ENCODE measurements at places on chromosomes 5 and 9.

GRCh38 chr9:80649001-80649420, 1040.3 kb downstream of the TLE1 start:
- DNase-seq: no peak

GRCh38 chr5:119078861-119079260, 8.0 kb downstream of the DMXL1 start:
- no peak for DNase-seq

DNA sequence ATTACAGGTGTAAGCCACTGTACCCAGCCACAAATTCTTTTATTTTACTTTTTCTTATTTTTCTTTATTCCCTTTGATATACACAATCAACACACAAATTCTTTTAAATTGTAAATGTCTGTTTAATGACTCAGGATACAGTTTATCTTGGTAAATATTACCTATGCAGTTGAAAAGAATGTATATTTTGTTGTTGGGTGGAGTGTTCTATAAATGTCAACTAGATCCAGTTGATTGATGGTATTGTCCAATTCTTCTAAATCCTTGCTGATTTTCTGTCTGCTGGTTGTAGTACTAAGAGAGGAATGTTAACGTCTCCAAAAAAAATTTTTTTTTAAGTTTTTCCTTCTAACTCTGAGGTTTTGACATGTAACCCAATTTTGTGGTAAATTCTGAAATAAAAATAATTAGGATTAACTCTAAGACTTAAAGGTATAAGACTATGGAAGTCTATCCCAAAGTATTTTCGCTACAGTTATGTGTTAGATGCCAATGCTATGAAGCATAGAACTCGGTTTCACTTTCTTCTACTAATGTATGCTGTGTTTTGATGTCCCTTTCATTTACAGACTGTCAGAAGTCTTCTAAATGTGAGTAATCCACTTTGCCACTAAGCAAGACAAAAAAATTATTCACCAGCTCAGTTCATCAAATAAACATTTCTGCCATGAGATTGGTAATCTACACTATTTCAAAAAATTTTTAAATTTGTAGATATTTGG, 720.2 kb upstream of the C9orf72 start:
- DNase-seq: no peak

GRCh38 chr5:113302120-113302519, 132.7 kb downstream of the TSSK1B start:
- no peak for DNase-seq

GRCh38 chr5:177349762-177350161, 1.7 kb downstream of the LMAN2 start:
- DNase-seq: no peak

GRCh38 chr5:139949710-139950109, 93.4 kb downstream of the NRG2 start:
- no peak for DNase-seq

- no peak for DNase-seq
Observed at GRCh38 chr5:28473531-28474107, 1435.2 kb upstream of the CDH9 start.

- DNase-seq: no peak
Observed at GRCh38 chr5:159504857-159505304, 174.6 kb upstream of the IL12B start.

DNA sequence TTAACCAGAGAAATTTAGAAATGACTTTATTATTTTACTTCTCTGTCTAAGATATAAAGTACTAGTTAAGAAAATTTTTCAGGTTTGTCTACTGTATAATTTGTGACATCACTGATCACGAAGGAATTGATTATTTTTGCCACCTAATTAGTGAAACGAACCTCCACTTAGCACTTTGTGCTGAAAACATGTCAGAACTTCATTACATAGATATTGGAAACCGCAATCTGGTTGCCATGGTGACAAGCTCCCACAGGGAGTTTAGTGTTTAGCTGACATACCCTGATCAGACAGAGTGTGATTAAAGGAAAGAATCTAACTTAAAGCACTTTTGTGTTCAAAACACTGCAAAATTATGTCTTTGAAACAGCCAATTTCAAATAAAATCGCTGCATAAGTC, 668.4 kb upstream of the CCNG1 start:
- no peak for DNase-seq

- DNase-seq: no peak
Observed at GRCh38 chr5:53091289-53091688, 18.3 kb downstream of the MOCS2 start.

DNA sequence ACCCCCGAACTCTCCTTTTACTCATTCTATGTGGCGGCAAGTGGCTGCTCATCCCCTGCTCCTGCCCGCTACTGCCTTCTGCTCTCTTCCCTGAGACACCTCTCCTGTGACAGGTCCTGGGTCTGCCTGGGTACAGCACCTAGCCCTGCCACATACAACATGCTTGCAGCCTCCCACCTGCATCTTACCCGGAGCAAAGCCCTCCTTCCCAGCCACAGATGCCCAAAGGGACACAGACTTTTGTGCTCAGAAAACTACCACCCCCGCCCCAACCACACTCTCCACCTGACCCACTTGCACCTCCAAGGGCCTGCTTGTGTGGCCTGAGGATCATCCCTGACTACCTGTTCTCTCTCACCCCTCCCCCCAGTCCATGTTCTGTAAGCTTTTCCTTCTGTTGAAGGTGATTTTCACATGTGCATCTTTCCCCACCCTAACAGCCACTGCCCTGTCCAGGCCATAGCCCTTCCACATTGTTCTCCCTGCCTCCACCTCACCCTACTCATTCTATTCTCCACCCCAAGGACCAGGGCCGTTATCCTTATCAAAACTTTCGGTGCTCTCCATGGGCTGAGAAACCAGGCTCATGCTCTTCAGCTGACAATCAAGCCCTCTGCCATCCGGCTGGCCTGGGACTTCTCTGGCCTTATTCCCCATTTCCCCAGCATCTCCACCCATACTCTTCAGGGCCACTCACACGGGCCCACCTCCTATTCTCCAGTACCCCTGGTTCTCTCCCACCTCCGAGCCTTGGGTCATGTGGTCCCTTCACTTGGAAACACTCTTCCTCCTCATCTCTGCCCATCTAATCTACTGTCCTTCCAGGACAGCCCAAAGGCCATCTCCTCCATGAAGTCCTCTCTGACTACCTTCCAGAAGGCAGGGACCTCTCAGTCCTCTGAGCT, 46.4 kb upstream of the ALDH1B1 start:
- DNase-seq: no peak

- DNase-seq: no peak
Observed at GRCh38 chr9:134220311-134220710, 55.9 kb upstream of the RNU6ATAC start.

- DNase-seq: no peak
Observed at GRCh38 chr5:160298189-160298588, 14.2 kb downstream of the CCNJL start.

DNA sequence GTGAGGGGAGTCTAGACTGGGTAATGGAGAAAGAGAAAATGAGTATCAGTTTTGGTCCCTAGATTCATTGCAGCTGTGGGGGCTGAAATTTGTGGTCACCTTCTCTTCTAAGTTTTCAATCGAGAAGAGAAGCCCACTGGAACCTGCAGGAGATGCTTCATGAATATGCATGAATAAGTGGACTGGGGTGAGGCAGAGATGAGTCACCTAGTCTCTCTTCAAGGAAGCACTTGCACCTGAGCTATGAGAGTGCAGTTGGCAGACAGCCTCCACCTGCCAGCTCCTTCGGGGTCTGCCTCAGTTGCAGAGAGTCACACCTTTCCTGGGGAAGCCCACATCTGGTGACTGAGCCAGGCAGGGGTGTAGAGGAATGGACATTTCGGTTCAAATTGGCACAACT, 69.1 kb downstream of the ZNF366 start:
- DNase-seq: no peak

- DNase-seq: no peak
Observed at GRCh38 chr5:83947763-83948162, 227.1 kb upstream of the HAPLN1 start.

DNA sequence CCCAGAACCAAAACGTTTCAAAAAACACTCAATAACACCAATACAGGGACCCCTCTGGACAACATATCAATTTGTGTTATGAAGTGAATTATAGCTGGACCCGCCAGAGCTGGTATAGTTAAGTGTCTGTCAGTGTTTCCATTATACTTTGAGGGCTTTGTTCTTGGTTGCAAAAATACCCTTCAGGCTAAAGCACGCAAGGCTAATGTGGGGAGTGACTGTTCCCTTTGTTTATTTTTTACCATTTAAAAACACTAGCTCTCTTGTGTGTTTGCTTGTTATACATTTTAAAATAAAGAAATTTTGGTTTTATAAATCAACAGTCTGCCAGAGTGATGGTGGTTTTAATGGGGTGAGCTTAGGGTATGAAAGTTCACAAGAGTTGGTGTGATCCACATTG, 859.5 kb downstream of the PTPRD start:
- no peak for DNase-seq
